ENCODE measurements at places on chromosomes 3 and 15. TPM values are rescaled to one million over a fixed set of nuclear protein-coding genes. Genes with fewer than 3 reads are reported as not detected.

Gene ATP8B4
- 0.07 TPM for polyA plus RNA-seq

Gene GABRG3
- polyA plus RNA-seq = 0.10 TPM

Gene PLCH1
- polyA plus RNA-seq = 8.1 TPM

Gene RASGRP1
- polyA plus RNA-seq = 1.1 TPM

Gene HRG
- polyA plus RNA-seq = not detected

Gene TM4SF18
- polyA plus RNA-seq = 1.4 TPM

Gene LOXL1
- 10.3 TPM for polyA plus RNA-seq

DNA sequence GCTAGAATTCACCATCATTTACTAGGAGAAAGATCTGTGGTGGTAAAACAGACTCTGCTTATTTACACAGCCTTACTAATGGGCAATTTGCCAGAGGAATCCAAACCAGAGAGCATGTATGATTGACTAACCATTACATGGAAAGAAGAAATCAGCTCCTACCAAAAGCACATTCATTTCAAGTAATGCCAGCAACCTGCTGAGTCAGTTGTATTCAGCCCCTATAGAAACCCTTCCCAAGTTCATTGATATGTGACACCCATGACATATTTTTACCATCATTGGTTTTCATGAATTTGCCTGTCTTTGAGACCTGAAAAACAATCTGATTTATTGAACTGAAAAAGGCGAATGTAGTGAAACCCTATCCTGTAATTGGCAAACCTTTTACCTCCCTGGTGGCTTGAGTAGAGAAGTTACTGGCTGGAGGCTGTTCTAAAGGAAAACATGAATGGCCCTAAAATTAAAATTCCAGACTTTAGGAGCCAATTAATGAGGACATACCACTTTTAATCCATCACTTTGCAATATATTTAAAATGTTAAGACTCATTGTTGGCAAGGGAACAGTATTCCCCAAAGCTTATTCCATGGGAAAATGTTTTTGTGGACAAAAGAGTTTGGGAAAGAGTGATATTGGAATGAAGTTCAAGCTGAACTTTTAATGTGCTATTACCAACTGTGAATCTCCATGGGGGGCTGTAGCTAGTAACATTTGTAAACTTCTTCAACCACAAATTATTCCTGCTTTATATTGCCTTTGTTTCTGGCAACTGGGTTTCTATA is 542.9 kb downstream of the FHIT start:
- DNase-seq = no peak

- no peak for DNase-seq
These were observed 17.8 kb downstream of the TBL1XR1 start for GRCh38 chr3:177179281-177180067.

- no peak for DNase-seq
These were observed 53.4 kb downstream of the ITGA11 start for GRCh38 chr15:68378595-68378994.

GRCh38 chr3:15998911-15999310 is 175.6 kb upstream of the GALNT15 start:
- DNase-seq = no peak

DNA sequence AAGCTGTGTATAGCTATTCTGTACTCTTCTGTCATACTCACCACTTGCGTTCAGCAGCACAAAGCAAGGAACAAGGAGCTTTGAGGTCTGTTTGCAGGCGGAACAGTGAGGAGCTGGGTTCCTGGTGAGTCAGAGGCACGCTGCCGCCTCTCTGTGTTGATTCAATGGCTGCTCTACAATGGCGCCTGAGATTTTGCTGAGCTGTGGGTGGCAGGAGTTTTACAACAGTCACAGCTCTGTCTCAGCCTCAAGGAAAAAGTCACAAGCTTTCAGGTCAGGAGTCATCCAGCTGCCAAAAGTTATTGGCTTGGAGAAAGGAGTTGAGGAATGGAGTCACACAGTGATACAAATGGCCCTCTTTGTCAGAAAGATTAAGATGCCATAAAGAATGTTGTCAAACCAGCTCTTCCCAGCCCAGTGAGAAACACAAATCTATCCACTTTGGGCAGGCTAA is 98.1 kb downstream of the SSR3 start:
- DNase-seq = peak; percentile 63

GRCh38 chr3:122315619-122316018 is 9.4 kb upstream of the CSTA start:
- peak; percentile 69 for DNase-seq

DNA sequence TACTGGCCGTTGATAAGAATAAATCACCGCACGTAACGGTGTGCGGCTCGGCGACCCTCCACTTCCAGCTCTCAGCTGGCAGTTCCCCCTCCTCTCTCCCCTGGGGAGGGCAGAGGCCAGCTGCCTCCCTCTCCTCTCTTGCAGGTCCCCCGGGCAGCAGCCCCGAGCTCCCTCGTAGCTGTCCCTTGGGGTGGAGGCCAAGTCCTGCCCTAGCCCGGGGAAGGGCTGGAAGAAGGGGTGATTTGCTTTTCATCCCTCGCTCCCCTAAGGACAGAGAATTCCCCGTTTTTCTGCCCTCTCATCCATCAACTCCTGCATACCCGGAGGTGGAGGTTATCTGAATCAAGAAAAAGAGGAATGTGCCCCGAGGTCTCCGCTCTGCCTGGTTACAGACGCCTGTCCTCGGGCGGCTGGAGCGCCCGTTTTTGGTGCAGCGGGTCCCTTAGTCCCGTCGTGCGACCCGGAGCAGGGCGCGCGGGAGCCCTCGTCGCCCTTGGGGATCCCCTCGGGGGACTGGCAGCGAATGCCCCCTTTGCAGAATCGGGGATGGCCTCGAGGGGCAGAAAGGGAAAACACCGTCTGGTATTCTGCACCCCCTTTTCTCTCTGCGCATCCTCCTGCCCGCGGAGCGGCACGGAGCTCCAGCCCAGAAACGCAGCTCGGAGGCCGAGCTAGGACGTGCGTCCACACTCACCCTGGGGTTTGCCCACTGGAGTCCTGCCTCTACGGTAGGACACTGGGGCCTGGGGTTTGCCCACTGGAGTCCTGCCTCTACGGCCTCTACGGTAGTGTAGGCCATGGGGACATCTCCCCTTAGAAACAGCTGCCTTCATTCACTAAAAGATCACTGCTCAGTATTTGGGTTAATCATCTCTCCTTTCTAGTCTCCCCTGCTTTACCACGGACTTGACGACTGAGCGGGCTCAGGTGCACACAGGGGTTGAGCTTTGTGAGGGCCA is 2.2 kb downstream of the PTPRG start:
- peak; percentile 71 for DNase-seq

GRCh38 chr3:114622001-114622400 is 328.2 kb downstream of the TIGIT start:
- DNase-seq = no peak

GRCh38 chr3:58307639-58308215 is 1.4 kb downstream of the HTD2 start:
- peak; percentile 50 for DNase-seq

GRCh38 chr15:48003441-48003840 is 117.3 kb upstream of the SLC24A5 start:
- DNase-seq = no peak

DNA sequence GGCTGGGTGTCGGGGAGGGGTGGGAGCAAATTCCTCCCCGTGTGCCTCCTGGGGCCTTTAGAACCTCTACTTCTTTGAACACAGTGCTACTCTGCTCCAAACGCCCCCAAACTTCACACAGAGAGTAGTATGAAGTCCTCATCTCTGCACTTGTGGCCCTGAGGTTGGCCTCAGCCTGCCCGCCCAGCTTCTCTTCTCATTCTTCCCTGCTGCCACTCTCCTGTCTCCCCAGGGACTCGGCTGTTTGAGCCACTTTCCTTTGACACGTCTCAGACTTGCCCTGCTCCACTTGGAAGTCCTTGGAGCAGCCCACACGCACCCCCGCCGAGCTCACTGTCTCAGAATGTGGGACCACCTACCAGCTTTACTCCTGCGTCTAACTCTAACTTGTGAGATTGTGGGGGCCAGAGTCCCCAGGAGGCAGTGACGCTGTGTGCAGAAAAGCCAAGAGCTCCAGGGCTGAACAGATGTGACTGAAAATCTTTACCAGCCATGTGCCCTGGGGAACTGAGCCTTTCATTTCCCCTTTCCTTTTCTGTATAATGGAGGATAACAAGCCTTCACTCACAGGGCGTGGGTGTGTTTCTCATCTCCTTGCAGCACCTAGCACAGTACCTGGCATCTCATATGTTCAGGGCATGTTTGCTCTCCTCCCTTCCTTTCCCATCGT is 233.6 kb upstream of the CTDSPL start:
- no peak for DNase-seq

DNA sequence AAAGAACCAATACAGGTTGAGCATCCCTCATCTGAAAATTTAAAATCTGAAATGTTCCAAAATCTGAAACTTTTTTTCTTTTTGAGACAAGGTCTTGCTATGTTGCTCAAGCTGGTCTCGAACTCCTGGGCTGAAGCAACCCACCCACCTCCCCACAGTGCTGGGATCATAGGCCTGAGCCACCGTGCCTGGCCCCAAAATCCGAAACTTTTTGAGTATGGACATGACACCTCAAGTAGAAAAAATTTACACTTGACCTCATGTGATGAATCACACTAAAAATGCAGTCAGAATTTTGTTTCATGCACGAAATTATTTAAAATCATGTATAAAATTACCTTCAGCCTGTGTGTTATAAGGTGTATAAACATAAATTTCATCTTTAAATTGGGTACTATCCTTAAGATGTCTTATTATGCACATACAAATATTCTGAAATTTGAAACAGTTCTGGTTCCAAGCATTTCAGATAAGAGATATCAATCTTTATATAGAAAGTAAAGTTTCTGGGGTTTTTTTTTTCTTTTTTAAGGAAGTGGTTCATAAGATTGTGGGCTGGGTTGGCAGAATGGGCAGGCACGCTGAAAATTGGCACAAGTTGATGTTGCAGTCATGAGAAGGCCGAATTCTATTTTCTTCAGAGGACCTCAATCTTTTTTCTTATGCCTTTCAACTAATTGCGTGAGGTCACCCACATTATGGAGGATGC is 72.5 kb downstream of the SPRED1 start:
- no peak for DNase-seq

DNA sequence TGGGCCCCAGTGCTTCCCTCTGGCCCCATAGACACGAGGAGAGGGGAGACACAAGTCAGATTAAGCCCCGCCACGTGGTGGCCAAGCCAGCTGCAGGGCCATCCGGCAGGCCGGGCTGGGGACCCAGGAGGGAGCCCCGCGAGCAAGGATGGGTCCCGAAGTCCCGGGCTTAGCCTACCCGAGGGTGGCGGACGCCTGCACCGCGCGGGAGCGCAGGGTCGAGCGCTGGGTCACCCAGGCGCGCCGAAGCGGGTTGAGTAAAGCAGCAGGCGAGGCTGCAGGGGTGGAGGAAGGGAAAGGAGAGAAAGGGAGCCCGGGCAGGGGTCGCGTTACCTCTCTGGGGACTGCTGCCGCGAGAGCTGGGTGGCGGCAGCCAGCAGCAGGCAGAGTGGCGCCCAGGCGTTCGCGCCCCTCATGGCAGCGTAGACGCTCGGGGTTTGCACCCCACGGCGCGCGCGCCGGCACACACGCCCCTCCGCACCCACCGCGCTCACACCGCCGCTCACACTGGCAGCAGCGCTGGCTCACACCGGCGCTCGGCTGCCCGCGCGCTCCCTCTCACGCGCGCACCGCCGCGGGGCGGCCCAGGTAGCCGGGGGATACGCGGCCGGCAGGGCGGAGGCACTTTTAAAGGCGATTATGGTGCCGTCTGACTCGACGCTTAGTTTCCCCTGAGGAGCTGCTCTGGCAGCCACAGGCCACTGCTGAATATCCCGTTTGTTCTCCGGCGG is at the start of gene PCOLCE2:
PCOLCE2 (minus strand) TSS at position 603 of the 731 bp plus-strand sequence; CDS start at position 416, 187 bp downstream.
- DNase-seq = peak; percentile 64

DNA sequence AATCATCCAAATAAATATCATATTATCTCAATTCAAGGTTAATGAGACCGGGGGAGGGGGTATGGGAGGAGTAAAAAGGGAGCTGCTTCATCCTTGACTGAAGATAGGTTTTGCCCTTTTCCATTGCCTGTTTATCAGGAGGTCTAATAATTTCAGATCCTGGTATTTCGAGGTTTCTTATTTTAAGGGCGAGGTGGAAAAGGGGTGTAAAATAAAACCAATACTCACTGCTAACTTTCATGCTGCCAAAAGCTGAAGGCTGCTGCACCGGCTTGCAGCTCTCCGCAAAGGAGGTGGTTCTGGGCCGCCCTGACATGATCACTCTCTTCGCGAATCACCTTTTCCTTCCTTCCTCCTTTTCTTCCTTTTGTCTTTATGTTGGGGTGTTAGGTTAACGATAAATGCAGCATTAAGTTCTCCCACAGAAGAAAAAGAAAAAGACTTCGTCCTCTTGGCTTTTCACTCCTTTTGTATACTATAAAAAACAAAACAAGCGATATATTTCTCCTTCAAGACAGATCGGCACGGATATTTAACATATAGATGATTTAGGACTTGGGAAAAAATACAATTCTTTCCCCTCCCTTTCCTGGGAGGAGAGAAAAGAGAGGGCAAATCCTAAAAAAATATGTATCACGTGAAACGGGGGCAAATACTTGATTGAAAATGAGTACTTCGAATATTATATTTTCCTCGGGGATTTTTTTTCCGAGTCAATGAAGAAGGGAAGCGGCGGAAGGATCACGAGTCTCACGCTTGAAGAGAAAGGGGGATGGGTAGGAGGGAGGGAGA is 932 bp downstream of the GSK3B start:
- DNase-seq = peak; percentile 94

- no peak for DNase-seq
These were observed 15.5 kb upstream of the ATP8B4 start for GRCh38 chr15:50134524-50135024.

DNA sequence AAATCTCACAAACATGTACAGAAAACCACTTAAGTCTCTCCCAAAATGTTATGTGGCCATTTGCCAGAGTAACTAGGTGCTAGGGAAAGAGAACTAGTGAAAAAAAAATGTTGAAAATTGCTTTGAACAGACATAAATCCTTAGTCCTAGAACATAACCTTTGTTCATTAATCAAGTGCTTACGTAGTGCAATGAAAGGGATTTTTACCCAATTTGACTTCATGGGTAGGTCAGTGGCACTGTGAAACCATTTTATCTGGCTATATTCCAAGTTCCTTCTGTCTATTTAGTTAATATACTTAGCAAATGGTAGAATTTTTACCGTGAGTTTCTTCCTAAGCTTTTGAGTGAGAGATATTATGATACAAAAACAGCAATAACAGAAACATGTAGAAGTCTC is 209.4 kb downstream of the DIPK2A start:
- no peak for DNase-seq

- peak; percentile 13 for DNase-seq
These were observed 16.7 kb upstream of the SECISBP2L start for GRCh38 chr15:49062900-49063299.

DNA sequence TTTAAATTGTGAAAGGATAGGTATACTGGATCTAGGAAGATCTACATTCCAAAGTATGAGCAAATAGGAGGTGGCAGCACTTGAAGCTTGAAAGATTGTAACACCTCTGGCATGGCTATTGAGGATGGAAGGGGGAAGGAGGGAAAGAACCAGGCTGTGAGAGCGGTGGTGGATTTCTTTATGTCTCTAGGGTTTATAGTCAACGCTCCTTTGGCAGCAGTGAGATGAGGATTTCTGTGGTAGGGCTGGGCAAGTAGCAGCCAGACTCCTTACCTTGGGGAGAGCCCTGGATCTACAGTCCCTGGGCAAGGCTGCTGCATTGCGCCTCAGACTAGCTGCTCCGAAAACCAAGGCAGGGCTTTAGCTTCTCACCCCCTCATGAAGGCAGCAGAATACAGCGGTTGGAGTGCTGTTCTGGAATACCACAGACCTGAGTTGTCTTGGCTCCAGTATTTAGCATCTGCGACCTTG is 53.2 kb downstream of the MEF2A start:
- DNase-seq = peak; percentile 48

Data from GM23338 (cell line).